ENCODE measurements at places on chromosomes 6 and 20.

GRCh38 chr6:161434921-161435747 lies 161.3 kb upstream of the AGPAT4 start:
- DNase-seq: no peak

DNA sequence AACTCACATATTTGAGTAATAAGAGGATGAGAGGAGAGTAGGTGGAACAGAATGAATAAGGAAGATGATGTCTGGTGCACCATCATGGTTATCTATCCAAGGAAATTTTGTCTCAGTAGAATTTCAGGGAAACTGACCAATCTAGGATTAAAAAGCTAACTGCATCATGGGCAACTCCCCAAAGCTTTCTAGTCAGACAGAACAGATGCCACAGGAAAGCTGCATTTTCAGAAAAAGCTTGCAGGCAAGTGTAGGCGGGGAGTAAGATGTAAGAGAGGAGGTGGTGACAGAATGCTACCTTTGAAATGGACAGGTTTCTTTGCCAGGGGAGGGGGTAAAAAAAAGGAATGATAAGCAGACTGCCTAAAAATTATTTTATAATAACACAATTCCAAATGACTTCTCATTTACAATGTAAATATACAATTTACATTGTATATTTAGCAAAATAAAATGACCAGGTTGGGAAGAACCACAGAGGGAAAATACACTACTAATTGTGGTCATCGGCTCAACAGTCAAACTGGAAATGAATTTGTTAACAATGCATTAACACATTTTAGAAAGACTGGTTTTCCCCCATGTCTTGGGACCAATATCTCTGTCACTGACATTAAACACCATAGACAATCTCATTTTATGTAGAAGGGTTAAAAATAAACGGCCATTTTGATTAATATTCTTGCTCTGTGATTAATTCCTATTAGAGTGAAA lies 15.1 kb downstream of the NHSL1 start:
- peak; percentile 39 for DNase-seq

GRCh38 chr6:124881898-124882578 lies 80.2 kb upstream of the RNF217 start:
- no peak for DNase-seq

DNA sequence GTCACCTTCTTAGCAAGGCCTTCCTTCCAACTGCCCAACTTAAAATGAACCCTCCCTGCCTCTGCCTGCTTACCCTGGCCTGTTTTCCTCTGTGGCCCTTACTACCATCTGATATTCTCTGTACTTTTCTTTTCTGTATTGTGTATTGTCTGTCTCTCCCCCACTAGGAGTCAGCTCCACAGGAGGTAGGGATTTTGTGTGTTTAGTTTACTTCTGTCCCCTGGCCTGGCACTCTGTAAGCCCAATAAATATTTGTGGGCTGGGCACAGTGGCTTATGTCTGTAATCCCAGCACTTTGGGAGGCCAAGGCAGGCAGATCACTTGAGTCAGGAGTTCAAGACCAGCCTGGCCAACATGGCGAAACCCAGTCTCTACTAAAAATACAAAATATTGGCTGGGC lies 72.8 kb downstream of the RIPOR3 start:
- no peak for DNase-seq

DNA sequence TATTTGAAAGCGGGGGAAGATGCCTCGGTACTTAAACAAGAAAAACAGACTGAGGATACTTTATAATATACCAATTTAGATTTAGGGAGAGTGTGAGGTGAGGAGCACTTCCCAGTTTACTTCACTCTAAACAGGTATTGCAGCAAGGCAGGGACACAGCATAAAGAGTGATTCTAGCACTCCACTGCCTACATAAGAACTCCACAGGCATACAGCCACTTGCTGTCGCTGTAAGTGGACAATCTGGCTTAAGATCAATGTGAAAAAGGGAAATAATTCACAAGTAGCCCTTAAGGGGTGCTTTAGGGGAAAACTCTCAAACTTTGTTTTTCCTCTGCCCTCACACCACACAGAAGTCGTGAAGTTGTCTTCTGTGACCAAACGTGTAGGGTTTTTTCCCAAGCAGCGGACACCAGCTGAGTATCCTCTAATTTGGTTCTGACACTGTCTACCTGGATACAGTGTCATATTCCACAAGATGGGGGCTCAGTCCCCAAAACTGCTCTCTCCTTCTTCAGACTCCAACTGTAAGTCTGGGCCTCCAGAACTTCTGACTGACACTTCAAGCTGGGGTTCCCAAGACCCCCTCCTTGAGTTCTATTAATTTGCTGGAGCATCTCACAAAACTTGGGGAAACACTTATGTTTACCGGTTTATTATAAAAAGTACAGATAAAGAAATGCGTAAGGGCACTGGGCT lies 9.3 kb downstream of the ADNP start:
- no peak for DNase-seq

GRCh38 chr6:16742116-16742515 lies 19.1 kb downstream of the ATXN1 start:
- no peak for DNase-seq

GRCh38 chr6:113338644-113339043 lies 518.5 kb upstream of the MARCKS start:
- DNase-seq: no peak

GRCh38 chr20:6299456-6299855 lies 176.6 kb upstream of the FERMT1 start:
- DNase-seq: no peak

DNA sequence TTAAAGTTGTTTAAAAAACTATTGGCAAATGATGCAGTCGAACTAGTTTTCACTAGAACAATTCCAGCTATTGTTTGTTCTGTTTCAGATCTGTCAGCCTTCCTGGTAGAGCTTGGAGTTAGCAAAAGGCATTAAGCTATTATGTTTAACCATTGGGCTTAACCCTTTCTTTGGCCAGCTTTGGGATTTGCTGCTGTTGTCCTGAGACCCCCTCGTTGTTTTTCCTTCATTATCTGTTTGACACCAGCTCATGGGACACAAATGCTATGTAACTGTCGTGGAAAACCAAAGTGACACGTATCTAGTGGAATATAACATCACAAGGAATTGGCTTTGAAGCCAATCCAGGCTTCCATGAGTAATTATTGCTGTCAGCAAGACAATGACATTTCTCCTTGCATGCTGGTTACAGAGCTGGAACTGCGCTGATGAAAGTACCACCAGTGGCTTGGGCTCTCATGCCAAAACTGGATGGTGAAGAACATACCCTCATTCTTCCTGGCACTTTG lies 96.0 kb downstream of the EYA2 start:
- no peak for DNase-seq

- no peak for DNase-seq
These were observed 3.6 kb upstream of the CSTL1 start for GRCh38 chr20:23435626-23436539.

GRCh38 chr6:39669207-39669972 lies 55.8 kb downstream of the KIF6 start:
- no peak for DNase-seq

- DNase-seq: peak; percentile 20
These were observed 12.4 kb upstream of the HMGN3 start for GRCh38 chr6:79246891-79247290.

DNA sequence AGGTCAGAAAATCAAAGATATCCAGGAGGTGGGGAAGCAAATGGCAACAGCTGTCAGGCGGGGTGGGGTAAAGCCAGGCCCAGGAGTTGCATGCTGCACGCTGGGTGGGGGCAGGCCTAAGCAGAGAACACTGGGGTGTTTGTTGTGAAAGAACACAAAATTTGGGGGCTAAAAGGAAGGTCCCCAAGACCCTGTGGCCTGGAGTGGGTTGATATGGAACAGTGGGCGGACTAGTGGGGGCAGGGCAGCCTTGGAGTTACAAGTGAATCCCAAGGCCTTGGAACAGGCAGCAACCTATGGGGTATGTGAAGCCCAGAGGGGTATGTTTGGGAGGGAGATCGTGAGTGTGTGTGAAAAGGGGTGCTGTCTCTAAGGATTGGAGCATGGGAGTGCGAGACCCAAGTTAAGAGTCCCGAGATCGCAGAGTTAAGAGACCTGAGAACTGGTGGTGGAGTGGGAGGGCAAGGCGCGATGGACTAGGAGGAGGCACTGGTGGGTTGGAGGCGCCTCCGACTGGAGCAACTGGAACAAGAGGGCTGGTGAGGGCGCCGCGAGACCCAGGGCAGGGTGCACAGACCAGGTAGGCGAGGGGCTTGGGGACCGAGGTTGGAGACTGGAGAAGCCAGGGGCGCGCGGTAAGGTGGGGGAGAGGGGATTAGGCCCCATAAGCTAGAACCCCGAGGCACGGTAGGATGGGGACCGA lies 658 bp downstream of the CUL7 start:
- peak; percentile 42 for DNase-seq

GRCh38 chr6:18218233-18218632 lies 46.1 kb downstream of the DEK start:
- no peak for DNase-seq

GRCh38 chr20:47196091-47197081 lies 160.1 kb downstream of the ZMYND8 start:
- peak; percentile 82 for DNase-seq

GRCh38 chr6:14423330-14423729 lies 305.8 kb downstream of the CD83 start:
- DNase-seq: no peak

DNA sequence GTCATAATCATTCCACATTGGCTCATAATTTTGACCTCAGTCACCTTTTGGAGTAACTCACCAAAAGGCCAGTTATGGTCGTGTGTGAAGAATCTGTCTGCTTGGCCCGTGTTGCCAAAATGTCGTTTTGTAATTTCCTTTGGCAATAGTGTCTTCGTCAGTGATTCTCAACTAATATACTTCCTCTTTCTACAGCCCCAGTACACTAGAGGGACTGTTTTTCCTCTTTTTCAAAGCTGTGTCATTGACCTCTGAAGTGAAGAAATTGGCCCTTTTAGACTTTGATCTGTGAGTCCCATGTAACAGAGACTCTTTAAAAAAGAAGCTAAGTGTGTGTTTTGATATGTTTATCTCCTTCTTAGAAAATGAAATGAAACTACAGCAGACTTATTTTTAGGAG lies 5.2 kb downstream of the FOXO3 start:
- DNase-seq: no peak
